ENCODE measurements at places on chromosomes 16 and 17.

DNA sequence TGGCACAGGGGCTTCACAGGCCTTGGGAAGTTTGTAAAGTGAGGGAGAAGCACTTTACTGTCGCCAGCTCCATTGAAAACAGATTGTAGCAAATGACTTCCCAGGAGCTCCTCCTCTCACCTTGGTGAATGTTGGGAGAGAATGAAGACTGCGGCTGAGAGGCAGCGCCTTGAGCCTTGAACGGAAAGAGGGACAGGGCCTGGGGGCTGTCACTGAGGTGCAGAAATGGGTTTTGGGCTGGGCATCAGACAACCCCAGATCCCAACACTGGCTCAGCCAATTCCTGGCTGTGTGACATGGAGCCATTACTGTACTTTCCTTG lies 603 bp upstream of the MRTFB start:
- DNase-seq = no peak

DNA sequence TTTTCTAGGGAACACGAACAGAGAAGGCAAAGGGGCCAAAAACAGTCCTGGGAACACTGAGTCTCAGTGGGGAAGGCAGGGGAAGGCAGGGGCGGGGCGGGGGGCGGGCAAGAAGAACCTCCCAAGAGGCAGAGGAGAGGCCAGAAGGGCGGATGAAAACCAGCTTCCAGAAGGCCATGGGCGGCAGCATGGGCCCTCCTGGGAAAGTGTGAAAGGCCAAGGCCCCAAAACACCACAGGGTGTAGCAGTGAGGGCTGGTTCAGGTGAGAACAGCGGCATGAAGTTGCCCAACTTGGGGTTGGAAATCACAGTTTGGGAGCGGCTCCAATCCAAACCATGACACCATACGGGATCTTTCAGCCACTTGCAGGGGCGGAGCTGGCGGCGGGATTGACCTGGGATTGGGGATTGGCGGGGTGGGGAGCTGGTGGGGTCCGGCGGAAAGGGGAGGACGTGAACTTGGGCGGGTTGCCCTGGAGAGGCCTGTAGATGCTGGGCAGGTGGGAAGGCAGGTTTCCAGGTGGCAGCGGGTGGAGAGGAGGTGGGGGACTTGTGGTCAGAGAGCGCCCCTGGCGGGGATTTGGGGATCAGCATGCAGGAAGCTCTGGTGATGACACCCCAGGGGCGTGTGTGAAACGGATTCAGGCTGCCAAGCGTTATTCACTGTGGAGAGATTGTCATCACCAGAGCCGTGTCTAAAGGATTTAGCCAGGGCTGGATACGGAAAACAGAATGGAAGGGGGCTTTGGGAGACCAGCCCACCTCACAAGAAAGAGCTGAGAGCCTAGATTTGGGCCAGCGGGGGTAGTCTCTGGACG lies 80.9 kb downstream of the ARHGAP23 start:
- DNase-seq = peak; percentile 27

- DNase-seq = no peak
Observed at GRCh38 chr17:63824362-63824761, 2.9 kb upstream of the PSMC5 start.

DNA sequence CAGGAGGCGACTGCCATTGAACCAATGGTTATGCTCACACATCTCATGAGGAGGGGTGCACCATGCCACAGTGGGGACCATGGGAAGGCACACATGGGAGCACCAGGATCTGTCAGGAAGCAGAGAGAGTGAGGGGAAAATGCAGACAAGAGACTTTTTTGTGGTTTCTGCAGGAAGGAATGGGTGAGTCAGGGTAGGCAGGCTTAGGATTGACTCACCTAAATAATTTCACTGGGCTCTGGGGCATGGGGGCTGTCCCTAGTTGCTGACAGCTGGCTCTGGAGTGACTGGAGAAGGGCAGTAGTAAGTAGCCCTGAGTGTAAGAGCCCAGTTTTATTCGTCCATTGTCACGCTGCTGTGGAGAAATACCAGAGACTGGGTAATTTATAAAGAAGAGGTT lies 202.4 kb downstream of the AXIN2 start:
- DNase-seq = no peak

- peak; percentile 74 for DNase-seq
Observed at GRCh38 chr16:58628845-58629732, 537 bp downstream of the CNOT1 start.

GRCh38 chr16:17845031-17845430 lies 374.3 kb upstream of the XYLT1 start:
- no peak for DNase-seq

DNA sequence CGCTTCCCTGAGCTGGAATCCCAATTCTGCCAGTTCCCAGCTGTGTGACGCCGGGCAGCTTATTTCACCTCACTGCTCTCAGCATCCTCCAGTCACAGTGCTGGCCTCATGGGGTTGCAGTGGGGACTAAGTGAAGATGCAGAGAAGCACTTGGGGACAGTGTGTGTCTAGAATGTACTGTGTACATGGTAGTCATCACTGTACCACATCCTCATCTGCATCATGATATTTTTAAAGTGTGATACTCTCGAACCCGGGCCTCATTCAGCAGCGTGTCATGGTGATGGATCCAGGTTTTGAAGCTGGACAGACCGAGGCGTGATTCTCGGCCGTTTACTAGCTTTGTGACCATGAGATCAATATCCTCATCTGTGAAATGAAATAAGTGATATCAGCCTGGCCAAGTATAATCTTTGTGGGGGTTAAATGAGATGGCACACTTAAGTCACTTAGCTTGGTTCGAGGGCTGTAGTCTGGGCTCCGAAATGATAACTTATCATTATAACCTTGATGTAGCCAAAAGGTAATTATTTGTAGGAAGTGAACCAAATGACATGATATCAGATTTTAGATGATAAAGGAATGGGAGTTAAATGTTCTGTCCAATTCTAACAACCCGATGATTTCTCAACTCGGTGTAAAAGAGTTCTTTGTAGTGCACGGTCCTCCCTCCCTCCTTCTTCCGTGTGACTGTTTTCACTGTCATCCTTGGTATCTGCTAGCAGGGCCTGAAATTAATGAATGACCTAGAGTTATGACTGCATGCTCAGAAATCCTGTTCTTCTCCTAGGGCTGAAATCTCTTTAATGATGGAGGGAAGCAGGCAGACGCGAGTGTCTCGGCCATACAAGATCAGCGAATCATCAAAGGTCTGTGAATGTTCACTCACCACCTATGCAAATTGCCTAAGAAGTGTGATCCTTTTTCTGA lies 2.0 kb downstream of the KLHL36 start:
- DNase-seq = no peak
